ENCODE measurements at places on chromosomes 13 and 19.

DNA sequence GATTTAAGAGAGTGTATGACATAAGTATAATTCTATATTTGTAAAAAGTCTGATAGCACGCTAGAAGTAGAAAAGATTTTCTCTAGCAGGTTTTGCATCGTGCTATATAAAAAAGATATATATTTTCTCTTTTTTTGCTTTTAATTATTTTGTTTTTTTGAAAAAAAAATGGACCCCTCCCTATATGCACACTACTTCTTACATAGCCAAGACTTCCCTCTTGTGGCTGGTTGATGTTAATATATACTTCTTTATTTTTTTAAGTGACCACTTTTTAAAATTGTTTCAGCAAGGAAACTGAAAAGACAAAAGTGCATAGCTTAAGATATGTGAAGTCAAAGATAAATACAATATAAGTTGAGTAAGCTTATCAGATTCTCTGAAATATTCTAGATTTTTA lies 1202.8 kb downstream of the DIAPH3 start:
- no peak for DNase-seq

GRCh38 chr13:27375686-27376326 lies 48.6 kb upstream of the GTF3A start:
- peak; percentile 83 for DNase-seq

DNA sequence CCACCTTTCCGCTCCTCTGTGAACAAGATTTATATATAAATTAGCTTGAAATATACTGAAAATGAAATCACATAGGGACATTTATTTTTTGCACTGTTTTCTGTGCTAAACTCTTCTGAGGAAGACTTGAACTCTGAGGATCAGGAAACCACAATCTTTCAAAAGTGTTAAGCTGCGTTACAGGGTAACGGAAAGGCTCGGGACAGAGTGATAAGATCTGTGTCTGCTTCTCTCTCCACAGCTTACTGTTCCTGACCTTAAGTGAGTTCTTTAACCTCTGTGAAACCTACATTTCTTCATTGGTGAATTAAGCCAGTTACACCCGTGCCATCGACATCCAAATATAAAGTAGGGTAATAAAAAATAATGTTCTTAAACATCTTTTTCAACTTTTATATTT lies 38.9 kb downstream of the DACH1 start:
- no peak for DNase-seq

DNA sequence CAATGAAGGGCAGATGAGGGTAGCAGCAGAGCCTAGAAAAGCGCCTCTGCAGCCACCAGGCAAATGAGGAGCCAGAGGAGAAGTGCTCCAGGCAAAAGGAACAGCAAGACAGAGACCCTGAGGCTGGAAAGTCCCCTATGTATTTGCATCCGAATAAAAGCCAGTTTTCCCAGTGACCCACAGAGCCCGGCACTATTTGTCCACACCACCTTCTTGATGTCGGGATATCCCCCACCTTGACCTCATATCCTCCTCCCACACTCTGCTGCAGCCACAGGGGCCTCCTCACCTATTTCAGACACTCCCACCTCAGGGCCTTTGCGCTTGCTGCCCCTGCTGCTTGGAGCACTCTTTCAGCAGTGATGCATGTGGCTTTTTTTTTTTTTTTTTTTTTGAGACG lies 6.6 kb downstream of the ATG4D start:
- DNase-seq: no peak

GRCh38 chr19:29364224-29364726 lies 151.3 kb upstream of the UQCRFS1 start:
- no peak for DNase-seq

DNA sequence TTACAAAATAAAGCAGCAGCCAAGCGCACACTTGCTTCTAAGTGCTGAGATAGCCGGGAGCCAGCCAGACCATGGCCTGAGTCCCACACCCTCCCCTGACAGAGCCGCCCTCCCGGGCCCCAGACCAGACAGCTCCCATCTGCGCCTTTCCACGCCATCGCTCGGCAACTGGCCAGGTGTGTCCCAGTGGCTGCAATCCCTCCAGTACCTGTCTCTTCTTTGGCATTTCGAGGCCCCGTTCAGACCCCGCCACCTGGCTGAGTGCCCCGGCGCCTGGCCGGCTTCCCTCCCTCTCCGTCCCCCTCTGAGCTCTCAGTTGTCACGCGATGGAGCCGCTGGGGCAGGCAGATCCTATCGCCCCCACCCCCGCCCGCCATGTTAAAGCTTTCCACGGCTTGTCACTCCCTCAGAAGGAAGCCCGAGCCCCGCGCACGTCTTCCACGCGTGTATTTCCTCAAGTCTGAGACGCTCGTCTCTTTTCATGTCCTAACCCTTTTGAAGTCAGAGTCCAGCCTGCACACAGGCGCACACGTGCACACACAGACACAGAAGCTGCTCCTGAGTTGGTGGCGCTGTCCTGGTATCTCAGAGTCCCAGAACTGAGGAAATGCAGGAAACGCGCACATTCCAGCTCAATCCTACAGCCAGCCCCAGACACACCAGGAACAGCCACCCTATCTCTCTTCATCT lies 7.9 kb downstream of the MLLT1 start:
- peak; percentile 70 for DNase-seq

DNA sequence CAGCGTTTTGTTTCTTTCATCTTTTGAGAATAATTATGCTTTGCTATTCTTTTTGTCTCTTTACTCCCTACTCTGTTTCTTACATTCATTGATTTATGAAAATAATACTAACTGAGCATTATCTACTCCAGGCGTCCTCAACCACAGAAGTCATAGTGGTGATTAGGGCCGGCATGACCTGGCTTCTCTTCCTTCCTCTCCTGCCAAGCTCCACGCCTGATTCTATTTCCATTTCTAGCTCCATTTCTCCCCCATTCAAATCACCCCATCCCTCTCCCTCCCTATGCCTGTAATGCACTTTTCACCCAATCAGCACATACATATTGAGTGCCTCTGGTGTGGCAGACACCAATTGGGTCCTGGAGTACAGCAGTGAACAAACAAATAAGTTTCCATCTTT lies 183.2 kb upstream of the GPR12 start:
- no peak for DNase-seq

DNA sequence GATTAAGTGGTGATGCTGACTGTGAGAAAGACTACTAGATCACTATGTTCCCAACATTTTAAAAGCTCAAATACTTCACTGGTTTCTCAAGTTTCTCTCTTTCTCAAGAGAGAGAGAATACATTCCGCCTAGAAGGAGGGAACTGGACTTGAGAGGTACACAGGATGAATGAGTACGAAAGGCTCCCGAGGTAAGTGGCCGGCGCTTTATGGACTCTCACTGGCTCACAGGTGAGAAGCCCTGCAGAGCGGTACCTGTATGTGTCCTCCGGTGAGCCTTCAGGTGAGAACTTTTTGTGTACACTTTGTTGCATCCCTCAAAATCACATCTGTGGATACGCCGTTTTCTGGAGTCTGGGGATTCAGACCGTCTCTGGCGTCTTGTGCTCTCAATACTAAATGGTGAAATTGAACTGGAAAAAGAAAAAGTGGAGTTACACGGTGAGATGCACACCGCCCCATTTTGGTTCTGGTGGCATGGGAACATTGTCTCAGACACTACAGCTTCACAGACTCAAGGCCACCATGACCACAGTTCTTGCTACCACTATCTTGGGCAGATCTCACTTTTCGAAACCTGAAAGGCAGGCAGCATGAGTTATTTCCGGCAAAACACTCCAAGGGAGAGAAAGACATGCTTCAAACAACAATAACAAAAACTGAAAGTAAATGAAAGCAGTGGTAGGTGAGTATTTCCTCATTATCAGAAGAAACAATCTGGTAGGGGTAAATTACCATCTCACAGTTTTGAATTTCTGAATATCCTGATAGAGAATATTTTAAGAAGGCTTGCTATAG lies 418.9 kb downstream of the KLF12 start:
- no peak for DNase-seq

DNA sequence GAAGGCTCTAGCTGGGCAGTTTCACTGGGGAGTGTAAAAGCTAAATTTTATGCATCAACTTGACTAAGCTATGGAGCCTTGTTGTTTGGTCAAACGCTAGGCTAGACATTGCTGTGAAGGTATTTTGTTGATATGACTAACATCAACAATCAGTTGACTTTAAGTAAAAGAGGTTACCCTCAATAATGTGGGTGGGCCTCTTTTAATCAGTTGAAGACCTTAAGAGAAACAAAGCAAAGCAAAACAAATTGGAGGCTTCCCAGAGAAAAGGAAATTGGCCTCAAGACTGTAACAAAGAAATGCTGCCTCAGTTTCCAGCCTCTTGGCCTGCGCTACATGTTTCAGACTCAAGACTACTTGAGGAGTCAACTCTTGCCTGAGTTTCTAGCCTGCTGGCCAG lies 50.0 kb upstream of the TSC22D1 start:
- no peak for DNase-seq

GRCh38 chr19:40023969-40024368 lies 27.1 kb downstream of the ZNF546 start:
- no peak for DNase-seq

- no peak for DNase-seq
These were observed 63.6 kb downstream of the RASA3 start for GRCh38 chr13:114068656-114069318.

GRCh38 chr13:40445557-40445990 lies 220.9 kb downstream of the FOXO1 start:
- DNase-seq: no peak

DNA sequence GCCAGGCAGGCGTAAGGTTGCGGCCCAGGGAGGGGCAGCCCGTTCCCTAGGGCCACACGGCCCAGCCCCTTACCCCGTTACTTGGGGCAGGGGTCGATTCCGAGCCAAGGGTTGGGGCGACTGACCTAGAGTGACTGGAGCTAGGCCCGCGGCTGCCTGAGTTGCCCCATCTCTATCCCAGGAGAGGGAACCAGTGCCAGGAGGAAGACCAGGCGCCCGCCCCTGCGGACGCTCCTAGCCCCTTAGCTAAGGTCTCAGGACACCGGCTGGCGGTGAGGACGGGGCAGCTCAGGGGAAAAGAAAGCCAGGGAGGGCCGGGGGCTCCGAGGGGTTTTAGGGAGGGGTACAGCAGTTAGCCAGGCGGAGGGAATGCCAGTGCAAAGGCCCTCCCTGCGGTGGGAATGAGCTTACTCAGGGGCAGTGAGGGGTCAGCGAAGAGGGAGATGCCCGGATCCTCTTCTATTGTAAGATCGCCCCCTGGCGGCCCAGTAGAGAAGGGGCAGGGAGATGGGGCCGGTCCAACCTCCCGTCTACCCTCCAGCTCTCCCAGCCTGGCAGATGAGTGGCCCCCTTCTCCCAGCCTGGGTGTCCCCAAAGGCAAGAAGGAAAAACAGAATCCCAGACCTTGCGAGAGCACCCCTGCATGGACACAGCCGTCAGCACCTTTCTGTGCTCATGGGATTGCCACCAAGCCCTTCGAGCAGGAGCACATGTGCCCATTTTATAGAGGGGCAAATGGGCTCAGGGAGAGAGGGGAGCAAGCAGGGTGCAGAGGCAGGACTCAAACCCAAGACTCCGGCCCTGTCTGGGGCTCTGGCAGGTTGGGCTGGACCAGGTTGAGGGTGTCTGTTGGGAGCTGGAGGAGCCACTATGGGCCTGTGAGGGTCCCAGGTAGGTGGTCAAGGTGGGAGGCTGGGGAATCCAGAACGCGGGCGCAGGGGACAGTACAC lies 16.3 kb downstream of the CILP2 start:
- no peak for DNase-seq

- DNase-seq: no peak
These were observed 1.1 kb downstream of the NAA16 start for GRCh38 chr13:41312176-41312500.

GRCh38 chr19:29012457-29012856 lies 200.5 kb downstream of the UQCRFS1 start:
- no peak for DNase-seq

- no peak for DNase-seq
These were observed 3.5 kb upstream of the SLC1A5 start for GRCh38 chr19:46791944-46792343.

GRCh38 chr13:51938454-51938853 lies 72.8 kb downstream of the ATP7B start:
- no peak for DNase-seq

GRCh38 chr19:6811378-6811777 lies 38.9 kb downstream of the VAV1 start:
- no peak for DNase-seq

DNA sequence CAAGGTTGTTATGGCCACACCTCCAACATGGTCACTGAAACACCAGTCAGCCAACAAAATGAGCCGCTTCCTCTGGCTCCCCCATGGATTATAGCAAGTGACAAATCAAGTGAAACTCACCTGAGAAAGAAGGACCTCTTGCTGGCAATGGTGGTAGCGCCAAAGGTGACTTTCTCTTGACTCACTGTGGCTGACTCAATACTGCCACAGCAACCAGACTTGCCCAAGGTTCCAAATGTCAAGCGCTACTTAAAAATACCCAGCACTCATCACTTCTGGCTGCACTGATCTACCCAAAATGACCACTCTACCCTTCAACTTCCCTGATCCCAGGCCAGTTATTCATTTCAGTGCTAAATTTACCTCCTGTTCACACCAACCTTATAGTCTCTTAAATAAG lies 495.5 kb downstream of the FOXO1 start:
- DNase-seq: no peak

DNA sequence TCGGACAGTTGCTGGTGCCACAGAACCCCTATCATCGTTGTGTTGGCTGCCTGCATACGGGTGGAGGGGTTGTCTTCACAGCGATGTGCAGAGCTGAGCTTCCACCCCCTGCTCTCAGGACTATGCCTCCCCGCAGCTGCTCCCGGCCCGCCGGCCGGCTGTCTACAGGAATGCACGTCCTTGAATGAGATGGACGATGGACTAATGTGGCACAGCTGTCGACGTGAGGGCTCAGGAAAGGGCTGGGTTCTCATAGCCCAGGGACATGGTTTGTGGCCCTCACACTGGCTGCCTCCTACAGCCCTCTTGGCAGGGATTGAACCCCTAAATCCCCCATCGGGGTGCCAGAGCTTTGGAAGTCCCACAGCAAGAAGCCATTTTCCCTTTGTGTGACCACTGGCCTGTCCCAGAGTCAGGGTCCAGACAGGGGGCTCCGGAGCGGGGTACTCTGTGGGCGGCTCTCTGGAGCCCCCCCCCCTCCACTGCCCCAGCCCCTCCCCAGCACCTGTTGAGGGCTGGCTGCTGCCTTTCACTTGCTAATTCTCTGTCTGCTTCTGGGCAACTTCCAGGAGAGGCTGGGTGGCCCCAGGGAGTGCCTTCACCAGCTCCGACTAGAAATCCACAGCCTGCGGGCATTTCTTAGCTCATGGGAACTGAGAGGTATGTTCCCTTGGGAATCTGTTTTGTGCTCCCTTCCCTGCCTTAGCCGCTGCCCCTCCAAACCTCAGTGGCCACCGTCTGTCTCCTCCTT lies 40.2 kb downstream of the TSSK6 start:
- DNase-seq: no peak

DNA sequence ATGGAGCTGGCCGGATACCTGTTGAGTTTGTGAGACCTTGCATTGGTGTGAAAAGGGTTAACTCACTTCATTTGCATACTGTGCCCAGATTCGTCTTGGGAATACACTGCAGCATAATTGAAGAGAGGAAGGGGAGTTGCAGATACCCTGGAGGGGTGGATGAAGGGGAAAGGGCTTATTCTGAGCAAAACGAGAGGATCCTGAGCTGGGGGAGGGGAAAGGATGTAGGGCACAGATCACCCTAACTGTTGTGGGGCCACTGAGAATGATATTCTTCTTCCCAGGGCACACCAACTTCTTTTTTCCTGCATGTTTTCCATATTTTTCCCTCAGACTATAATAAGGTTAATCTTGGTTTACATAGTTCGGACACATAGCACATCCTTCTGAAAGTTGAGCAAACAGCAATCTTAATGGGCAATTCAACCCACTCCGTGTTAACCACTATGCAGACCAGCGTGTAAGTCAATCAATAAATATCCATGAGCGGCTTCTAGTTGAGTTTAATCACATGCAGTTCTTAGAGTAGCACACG lies 11.7 kb upstream of the PTPRS start:
- no peak for DNase-seq

Measured in mesothelial cell of epicardium (in vitro differentiated cells).